ENCODE measurements at places on chromosomes 1 and 21. TPM values are rescaled to one million over a fixed set of nuclear protein-coding genes. Genes with fewer than 3 reads are reported as not detected.

DNA sequence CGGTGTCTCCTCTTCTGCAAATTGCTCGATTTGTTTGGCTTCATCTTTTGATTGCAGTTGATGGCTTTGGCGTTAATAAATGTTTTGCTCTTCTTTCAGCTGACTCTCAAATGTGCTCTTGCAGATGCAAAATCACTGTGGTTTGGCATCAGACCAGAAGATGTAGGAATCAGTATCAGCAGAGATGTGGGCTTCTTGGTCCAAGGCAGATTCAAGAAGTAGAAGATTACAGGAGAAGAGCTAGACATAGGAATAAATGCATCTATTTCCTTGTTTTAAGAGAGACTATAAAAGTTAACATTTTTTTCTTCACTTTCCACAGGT, 59.8 kb upstream of the BACH1 start:
- H3K36me3 ChIP-seq, result no peaks in the 10 kb centered on the region
- no peaks in the 10 kb centered on the region for H3K4me1 ChIP-seq
- no peak overlapping the region for H3K4me3 ChIP-seq

GRCh38 chr1:211375146-211375818, 48.6 kb downstream of the TRAF5 start:
- no peaks in the 10 kb centered on the region for H3K4me1 ChIP-seq
- no peak for DNase-seq
- H3K27ac ChIP-seq, result no peak overlapping the region
- H3K36me3 ChIP-seq, result no peaks in the 10 kb centered on the region
- H3K4me3 ChIP-seq, result no peak overlapping the region

Gene PRKAA2
- 11.8 TPM for total RNA-seq

- no peak for DNase-seq
- H3K27me3 ChIP-seq, result no peaks in the 10 kb centered on the region
- no peaks in the 10 kb centered on the region for H3K4me1 ChIP-seq
- H3K36me3 ChIP-seq, result no peaks in the 10 kb centered on the region
- no peak overlapping the region for H3K4me3 ChIP-seq
- H3K27ac ChIP-seq, result no peak overlapping the region
Measured at GRCh38 chr1:78916986-78917385, 89.5 kb downstream of the ADGRL4 start.

Gene KCNH1
- not detected for total RNA-seq

DNA sequence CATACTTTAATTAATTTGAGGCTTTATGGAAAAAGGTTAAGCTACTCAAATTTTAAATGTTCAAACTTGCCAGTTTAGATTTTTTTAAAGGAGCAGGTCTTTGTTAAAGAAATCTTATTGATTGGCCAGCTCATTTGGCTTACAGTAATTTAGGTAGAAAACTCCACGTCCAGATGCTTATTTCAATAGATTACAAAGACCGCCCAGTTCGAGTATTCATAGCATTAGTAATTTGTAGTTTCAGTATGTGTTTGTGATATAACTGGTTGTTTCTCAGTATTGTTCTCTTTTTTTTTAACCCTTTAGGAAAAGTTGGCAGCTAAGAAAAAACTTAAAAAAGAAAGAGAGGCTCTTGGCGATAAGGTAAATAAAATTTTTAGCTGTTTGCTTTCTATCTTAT, 1.6 kb downstream of the RPF1 start:
- H3K4me3 ChIP-seq, result no peak overlapping the region
- no peak for DNase-seq
- H3K4me1 ChIP-seq, result peaks cover 8% of the 10 kb centered on the region
- H3K27me3 ChIP-seq, result no peaks in the 10 kb centered on the region
- no peaks in the 10 kb centered on the region for H3K36me3 ChIP-seq

Gene TGFB2
- total RNA-seq, result 1.6 TPM

- no peaks in the 10 kb centered on the region for H3K4me1 ChIP-seq
- H3K4me3 ChIP-seq, result no peak overlapping the region
- no peaks in the 10 kb centered on the region for H3K27me3 ChIP-seq
- no peaks in the 10 kb centered on the region for H3K36me3 ChIP-seq
Measured at GRCh38 chr1:155199792-155200191, 7.9 kb downstream of the THBS3 start.

DNA sequence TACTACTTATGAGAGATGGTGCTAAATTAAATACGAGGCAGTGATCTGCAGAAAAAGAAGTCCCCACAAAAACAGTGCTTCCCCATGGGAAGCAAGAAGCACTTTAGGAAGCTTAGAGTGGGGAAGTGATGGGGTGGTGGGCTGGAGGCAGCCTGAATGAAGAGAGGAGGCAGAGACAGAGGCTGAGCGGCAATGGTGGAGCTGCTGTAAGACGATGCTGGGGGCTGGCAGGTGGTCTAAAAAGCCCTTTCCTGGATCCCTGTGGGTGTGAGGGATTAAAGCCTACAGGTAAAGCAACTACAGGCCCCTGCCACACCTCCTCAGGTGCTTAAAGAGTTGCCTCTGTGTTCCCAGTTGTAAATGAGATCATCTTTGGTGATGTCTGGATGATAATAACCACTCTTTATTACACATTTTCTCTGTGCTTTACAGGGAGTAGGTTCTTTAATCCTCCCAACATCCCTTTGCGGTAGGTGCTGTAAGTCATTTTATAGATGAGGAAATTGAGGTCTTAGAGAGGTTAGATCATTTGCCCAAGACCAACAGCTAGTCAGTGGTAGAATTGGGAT, 39.2 kb downstream of the CNN3 start:
- DNase-seq, result no peak
- H3K4me1 ChIP-seq, result peaks cover 6% of the 10 kb centered on the region
- no peak overlapping the region for H3K4me3 ChIP-seq
- H3K36me3 ChIP-seq, result no peaks in the 10 kb centered on the region

DNA sequence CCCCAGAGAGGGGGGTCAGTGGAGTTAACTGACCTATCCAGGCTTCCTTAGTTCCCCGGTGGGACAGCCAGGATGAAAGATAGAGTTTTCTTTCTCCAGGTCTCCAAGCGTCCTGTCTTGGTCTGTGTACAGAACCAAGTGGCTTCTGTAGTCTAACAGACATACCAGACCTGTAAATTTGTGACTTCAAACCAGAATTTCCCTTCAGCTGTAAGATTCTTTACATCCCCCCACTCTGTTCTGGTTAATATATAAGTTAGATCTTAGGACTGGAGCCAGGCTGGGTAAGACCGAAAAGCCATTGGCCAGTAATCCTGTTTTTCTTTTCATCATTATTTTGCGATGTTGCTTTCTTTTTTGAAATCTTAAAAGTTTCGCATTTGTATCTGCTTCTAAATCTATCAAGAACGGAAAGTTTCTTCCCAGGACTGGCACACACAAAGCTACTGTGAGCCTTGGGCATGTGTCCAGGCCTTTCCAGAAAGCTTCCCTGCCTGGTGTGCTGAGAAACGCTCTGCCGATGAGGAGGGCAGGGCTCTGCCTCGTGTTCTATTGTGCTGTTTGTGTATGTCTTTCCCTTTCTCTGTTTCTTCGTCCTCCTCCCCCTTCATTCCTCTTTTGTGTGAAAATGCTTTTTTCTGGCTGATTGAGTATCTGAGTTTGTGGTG, 72.3 kb downstream of the RGL1 start:
- peak overlapping the region; percentile 20 for H3K4me3 ChIP-seq
- H3K36me3 ChIP-seq, result no peaks in the 10 kb centered on the region

DNA sequence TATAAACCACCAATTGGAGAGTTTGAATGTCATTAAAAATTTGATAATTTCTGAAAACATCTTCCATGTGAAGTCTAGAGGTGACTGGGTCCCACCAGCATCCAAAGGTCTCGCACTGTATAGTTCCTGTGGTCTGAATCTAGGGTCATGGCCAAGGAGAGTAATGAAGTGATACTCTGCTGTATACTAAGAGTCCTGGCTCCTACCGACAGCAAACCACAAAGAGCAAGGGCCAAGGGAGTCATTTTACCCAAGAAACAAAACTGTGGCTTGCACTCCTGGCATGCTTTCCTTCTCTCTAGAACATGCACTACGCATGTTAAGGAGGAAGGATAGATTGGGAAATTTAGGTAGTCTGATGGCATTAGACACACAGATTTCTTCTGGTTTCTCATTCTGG, 115.6 kb downstream of the BRINP2 start:
- H3K27me3 ChIP-seq, result no peaks in the 10 kb centered on the region
- H3K4me1 ChIP-seq, result no peaks in the 10 kb centered on the region
- H3K27ac ChIP-seq, result no peak overlapping the region
- H3K4me3 ChIP-seq, result no peak overlapping the region
- DNase-seq, result no peak

DNA sequence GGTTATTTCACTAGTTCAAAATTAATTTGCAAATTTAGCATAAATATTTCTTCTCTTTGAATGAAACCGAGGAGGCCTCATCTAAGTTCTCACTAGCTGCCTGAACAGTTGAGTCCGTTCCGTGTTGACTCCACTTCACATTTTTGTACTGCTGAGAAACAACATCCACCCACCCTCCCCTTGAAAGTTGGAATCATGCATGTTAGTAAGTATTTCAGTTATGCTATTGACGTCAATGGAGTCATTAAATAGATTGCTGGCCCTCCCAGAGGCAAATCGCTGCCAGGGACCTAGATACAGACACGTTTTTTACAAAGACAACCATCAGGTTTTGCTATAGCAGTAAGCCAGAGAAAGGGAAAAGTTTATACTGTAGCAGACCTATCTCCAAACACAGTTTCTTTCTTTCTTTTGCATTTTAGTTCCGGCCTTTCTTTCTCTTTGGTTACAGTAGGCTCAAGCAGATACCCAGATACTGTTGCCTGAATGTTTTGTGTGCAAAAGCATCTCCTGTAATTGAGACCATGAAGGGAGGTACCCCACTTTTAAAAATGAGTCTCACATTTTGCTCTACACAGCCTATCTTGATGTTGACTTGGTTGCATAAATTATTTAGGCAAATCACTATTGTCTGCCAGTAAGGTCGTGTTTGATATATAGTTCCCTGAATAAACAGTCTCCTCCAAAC, 262.6 kb upstream of the SGIP1 start:
- peak overlapping the region; percentile 85 for H3K27ac ChIP-seq
- H3K27me3 ChIP-seq, result no peaks in the 10 kb centered on the region
- H3K4me3 ChIP-seq, result peak overlapping the region; percentile 16
- H3K36me3 ChIP-seq, result no peaks in the 10 kb centered on the region

- no peak for DNase-seq
- H3K4me1 ChIP-seq, result no peaks in the 10 kb centered on the region
- no peaks in the 10 kb centered on the region for H3K27me3 ChIP-seq
- no peak overlapping the region for H3K27ac ChIP-seq
Measured at GRCh38 chr1:67135354-67135753, 584 bp upstream of the C1orf141 start.

- H3K36me3 ChIP-seq, result no peaks in the 10 kb centered on the region
- no peaks in the 10 kb centered on the region for H3K4me1 ChIP-seq
- H3K4me3 ChIP-seq, result no peak overlapping the region
- no peak overlapping the region for H3K27ac ChIP-seq
- H3K27me3 ChIP-seq, result no peaks in the 10 kb centered on the region
Measured at GRCh38 chr1:93021539-93022134, 57.4 kb upstream of the MTF2 start.

DNA sequence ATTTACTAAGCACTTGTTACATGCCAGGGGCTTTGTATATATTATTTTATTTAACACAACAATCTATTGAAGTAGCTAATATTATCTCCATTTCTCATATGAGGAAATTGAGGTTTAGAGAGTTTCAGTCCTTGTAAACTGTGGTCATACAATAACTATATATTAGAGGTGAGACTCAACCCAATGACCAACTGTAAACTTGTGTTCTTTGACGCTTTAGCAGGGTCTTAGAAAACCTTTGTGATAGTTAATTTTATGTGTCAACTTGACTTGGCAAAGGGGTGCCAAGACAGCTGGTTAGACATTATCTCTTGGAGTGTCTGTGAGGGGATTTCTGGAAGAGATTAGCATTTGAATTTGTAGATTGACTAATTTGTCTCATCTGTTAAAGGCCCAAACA, 252.4 kb upstream of the B3GALT2 start:
- no peak overlapping the region for H3K27ac ChIP-seq
- H3K4me1 ChIP-seq, result no peaks in the 10 kb centered on the region
- H3K27me3 ChIP-seq, result no peaks in the 10 kb centered on the region
- H3K36me3 ChIP-seq, result no peaks in the 10 kb centered on the region

DNA sequence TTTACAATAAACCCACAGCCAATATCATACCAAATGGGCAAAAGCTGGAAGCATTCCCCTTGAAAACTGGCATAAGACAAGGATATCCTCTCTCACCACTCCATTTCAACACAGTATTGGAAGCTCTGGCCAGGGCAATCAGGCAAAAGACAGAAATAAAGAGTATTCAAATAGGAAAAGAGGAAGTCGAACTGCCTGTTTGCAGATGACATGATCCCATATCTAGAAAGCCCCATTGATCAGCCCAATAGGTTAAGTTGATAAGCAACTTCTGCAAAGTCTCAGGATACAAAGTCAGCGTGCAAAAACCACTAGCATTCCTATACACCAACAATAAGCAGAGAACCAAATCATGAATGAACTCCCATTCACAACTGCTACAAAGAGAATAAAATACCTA, 235.5 kb downstream of the DPYD start:
- no peak for DNase-seq
- H3K4me3 ChIP-seq, result no peak overlapping the region
- no peak overlapping the region for H3K27ac ChIP-seq
- H3K27me3 ChIP-seq, result no peaks in the 10 kb centered on the region
- H3K36me3 ChIP-seq, result peaks cover 5% of the 10 kb centered on the region
- H3K4me1 ChIP-seq, result no peaks in the 10 kb centered on the region

Gene EFNA4
- 4.8 TPM for total RNA-seq
